ENCODE measurements at places on chromosomes 2 and 18.
A peak's percentile ranks its signal among the peaks of the same experiment; 100 is the strongest.

GRCh38 chr2:103364177-103364576 is 602.3 kb downstream of the TMEM182 start:
- DNase-seq, result peak; percentile 53

DNA sequence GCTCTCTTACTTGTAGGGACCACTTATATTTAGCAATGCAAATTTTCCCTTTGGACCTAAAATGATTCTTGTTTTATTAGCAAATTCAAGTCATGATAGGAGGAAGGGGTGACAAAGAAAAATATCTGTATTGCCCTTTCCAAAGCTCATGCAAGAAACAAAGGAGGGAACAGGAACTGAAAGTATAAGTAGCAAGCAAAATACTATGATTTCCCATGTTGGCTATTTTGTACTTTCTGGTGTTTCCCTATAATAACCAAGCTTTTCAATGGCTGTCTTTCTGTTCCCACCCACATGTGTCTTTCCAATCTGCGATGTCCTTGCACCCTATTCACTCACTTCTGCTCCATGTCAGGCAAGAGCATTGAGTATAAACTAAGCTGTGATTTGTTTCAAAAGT is 279.7 kb downstream of the RNF144A start:
- no peak for DNase-seq

DNA sequence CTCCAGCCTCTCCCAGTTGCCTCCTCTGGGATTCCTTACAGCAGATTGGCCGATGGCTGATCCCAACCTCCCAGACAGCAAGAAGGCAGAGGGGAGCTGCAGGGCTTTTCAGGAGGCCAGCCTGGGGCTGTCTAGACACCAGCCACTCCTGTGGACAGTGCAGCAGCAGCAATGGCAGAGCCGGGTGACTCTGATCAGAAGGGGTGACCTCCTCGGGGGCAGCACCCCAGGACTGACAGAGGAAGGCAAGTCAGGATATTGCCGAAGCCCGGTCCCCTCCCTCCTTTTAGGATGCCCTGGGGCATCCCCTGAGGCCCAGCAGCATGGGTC is 84.5 kb downstream of the INHBB start:
- no peak for DNase-seq

- DNase-seq, result peak; percentile 43
These were observed 21.6 kb downstream of the SLC38A11 start for GRCh38 chr2:164933671-164934189.

- no peak for DNase-seq
These were observed 89.7 kb downstream of the ICOS start for GRCh38 chr2:204026294-204026693.

- no peak for DNase-seq
These were observed at the start of gene TNFAIP6 for GRCh38 chr2:151357359-151357758. Gene TNFAIP6 (plus strand): TSS chr2:151357592. CDS start chr2:151357667, 75 bp downstream.

GRCh38 chr2:19947184-19947940 is 42.5 kb downstream of the WDR35 start:
- DNase-seq, result no peak

DNA sequence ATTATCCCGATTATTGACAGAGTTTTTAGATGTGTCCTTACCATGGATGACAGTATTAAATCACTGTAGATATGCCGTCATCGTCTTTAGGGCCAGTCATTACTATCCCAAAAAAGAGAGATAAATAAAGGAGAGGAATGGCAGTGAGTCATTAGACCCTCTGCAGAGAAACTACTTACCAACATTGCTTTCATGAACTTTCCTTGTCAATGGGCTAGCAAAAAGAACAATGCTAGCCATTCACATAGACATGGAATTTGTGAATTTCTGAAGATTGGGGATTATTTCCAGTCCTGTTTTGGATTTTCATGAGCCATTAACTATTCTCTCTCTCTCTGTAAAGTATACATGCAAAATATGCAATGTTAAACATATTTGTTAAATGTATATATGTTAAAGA is 319.4 kb upstream of the FANCL start:
- DNase-seq, result no peak

DNA sequence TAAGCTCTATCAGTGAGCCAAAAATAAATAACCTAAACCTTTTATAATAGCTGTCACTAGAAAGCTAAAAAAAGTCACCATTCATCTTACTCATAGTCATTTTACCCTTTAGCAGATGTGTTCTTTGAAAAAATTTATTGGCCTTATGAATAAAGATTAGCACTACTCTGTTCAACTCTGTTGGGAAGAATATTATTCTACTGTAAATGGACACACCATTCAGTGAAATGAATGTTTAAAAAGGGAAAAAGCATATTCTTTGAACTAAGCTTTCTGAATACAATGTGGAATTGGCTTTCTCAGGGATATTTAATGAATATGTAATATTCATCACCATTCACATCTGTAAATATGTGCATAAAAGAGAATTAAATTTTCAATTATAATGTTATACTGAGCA is 422.0 kb downstream of the CBLN2 start:
- DNase-seq, result peak; percentile 23

DNA sequence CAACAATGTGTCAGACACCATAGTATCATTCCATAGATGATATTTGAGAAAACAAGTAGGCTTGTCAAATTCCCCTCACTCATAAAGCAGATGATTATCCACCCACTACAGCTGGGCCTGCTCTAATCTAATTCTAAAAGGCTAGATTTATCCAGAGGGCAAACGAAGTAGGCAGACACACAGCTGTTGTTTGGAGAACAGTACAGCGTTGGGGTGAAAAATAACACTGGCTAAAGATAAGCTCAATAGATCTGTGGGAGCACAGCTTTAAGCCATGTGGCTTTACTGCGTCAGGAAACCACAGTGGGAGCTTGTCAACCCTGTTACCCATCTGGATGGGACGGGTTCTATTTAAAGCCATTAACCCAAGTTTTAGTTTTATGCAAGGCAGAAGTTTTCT is 48.9 kb upstream of the COBLL1 start:
- DNase-seq, result no peak

DNA sequence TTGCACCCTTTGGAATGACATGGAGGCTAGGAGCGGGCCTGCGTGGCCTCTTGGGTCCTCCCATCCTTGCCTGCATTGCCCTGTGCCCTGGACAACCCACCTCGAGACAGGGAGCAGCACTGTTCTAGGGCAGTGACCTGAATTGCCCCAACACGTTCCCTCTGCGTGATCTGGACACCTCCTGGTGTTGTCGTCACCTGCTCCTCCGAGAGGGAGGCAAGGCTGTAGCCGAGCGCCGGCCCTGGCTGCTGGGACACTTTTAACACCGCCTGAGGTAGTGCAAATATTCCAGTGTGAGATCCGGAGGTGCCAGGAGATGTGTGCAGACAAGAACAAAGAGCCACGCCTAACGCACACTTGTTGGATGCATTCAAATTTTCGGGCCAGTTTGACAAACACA is 131.5 kb downstream of the SMAD7 start:
- no peak for DNase-seq

- no peak for DNase-seq
These were observed 60.9 kb upstream of the DSEL start for GRCh38 chr18:67577386-67577785.

DNA sequence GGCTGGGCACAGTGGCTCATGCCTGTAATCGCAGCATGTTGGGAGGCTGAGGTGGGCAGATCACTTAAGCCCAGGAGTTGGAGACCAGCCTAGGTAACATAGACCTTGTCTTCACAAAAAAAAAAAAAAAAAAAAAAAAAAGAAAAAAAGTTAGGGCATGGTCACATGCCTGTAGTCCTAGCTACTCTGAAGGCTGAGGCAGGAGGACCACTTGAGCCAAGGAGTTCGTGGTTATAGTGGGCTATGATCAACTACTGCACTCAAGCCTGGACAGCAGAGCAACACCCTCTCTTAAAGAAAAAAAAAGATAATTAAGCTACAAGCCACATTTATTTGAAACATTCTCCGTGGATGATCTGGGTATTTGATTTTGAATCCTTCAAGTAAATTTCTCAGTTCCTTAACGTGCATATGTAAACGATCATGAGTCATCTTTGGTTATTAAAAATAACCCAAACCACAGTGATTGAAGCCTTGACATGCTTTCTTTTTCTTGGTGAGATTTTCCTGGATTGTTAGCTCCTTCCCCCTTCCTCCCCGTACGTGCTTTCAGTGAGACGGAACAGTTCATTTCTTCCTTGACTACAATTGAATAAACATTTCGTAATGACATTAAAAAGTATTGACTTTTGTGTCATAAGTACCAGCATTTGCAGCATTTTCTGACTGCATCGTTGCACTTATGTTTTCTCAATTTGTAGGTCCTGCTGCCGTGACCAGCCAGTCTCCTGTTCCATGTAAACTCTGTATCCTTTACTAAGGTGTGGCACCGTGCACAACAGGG is 20.3 kb downstream of the RMC1 start:
- no peak for DNase-seq

- no peak for DNase-seq
These were observed 117.8 kb downstream of the ACKR3 start for GRCh38 chr2:236687296-236687965.

GRCh38 chr2:88416016-88416663 is 36.4 kb downstream of the FOXI3 start:
- no peak for DNase-seq

GRCh38 chr2:219634171-219634940 is 6.9 kb downstream of the SLC4A3 start:
- no peak for DNase-seq

DNA sequence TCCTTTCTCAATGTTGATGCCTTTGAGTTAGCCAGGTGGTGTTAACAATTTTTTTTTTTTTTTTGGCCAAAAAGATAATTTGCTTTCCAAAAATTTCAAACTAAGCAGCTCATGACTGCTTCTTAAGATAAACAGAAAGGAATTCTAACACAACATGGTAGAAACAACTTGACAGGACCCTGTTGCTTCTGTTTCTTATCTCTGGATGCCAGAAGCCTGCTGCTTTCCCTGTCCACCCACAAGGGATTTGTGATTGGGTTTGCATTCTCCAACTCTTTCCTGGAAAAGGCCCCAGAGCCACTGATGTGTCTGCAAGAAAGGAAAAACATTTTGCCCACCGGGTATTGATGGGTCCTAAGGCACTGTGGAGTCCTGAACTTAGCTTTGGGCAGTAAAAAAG is 217.2 kb upstream of the PKDCC start:
- DNase-seq, result no peak

- DNase-seq, result no peak
These were observed 22.8 kb upstream of the PXDN start for GRCh38 chr2:1766851-1767811.

GRCh38 chr2:233115741-233116140 is 55.6 kb downstream of the INPP5D start:
- DNase-seq, result no peak

DNA sequence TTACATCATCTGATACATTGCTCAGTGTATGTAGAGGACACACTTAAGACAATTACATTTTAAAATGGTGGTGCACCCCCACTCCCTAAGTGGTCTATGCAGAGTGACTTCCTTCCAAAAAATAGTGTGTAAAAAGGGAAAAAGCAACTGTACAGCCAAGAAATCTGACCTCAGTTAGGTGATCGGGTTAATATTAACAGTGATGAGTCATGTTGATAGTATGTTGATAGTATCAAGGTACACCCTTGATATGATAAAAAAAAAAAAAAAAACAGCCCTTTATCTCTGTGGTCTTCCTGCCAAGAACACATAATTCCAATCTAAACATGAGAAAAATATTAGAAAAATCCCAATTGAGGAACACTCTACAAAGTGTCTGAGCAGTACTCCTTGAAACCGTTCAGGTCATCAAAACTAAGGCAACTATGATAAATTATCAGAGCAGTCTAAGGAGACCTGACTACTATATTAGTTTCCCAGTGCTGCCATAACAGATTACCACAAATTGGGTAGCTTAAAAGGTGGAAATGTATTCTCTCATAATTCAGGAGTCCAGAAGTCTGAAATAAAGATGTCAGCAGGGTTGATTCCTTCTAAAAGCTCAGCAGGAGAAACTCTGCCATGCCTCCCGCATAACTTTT is 171.9 kb downstream of the ARHGAP28 start:
- DNase-seq, result no peak

GRCh38 chr2:111122631-111123421 is 2.1 kb downstream of the BCL2L11 start:
- DNase-seq, result peak; percentile 36

DNA sequence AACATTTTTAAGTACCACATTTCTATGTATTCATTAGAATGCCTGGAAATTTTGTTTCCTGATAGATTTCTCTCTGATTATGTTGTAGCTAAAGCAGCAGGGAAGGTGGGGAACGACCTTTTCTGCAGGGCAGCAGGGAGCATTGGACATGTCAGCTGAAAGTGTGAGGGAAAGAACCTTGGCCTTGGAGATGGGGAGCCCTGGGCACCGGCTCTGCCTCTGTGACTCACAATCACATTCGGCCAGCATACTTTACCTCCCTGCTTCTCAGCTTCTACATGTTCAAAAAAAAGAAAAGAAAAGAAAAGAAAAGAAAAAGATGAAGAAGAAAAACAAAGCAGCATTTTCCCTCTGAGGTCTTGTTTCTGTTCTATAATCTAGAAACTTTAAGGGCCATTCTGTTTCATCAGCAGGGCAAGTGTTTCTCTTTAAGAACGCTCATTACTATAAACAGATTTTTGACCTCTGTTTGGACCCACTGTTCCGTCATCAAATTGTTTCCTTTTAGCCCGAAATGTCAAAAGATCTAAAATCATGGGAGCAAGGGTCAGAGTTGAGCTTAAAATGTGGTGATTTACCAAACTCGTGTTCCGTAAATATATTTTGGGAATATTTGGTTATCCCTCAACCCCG is 27.9 kb downstream of the SETBP1 start:
- DNase-seq, result no peak

DNA sequence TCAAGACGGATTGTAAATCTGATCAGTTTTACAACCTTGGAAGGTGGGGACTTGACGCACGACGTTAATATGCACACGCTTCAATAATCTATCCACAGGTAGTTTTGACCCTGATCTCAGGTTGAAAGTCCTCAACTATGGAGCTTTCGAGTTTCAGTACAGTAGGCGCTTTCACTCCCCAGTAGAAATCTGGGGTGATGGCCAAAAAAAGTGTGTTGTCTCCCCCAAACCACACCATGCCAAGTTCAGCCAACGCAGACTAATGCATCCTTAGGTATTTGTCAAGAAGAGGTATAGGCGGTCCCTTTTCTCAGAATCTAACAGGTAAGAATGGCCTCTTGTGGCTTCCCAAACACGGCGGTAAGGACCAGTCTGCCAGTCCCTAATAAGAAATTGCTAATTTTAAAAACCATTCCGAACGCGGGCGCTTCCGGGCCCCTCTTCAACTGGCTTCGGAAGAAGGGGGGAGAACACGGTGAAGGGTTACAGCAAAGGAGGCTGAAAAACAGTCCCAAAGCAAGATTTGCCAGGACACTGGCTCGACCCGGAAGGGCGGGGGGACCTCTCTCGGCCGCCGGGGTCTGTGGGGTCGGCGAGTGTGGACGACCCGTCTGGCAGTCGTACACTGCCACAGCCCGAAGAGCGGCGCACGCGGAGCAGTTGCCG is 659 bp downstream of the FAM210A start:
- DNase-seq, result no peak

GRCh38 chr2:60306267-60306861 is 247.1 kb downstream of the BCL11A start:
- peak; percentile 51 for DNase-seq

- DNase-seq, result no peak
These were observed 19.0 kb downstream of the SNED1 start for GRCh38 chr2:241017228-241017940.

- DNase-seq, result no peak
These were observed 1255.7 kb upstream of the ZEB2 start for GRCh38 chr2:145775591-145775990.

Data from NCI-H2081 (cell line).